AG08396 (cell line): ENCODE measurements at places on chromosomes 2 and 18.

DNA sequence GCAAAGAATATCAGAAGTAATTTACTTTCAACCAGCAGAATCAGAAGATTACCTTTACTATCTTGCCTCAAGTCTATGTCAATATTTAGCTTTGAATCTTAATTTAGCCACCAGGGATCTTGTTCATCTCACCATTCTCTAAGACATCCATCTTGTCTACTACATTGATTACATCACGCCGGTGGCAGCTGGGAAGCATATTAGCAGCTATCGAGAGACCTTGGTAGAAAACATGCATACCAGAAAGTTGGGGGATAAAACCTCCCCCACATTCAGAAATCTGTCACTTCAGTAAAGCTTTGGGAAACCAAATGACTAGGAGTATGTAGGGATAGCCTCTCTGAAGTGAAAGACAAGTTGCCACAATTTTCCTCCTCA, 703.8 kb upstream of the FSHR start:
- DNase-seq = no peak

DNA sequence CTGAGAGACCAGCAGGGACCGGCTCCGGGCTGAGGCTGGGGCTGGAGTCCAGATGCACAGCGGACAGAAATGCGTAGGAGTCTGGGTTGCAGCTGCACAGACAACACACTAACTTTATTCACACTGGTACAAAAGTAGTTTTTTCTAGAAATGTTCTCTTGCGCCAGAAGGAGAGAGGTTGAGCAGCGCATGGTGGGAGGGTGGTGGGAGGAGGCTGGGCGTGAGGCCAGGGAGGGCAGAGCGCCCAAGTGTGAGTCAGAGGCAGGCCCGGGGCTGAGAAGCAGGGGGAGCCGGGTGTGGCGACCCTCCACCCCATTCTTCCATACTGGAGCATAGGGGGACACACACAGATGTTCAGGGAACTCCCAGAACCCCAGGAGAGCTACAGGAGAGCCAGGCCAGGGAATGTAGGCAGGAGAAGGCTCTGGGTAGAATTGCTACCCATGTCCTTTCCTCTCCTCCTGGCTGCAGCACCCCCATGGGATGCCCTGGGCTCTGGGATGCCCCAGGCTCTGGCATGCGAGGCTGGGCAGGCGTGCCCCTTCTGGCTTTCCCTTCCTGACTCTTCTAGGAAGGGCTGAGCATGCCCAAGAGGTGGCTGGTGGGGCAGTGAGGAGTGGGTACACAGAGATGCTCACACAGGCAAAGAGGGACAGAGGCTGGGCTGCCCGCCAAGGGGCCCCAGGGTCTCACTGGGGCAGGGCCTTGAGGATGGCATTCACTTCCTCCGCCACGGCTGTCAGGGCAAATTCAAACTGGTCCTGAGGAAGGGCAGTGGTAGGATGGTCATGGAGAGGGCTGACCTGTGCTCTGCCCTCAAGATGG, 10.6 kb downstream of the DNAJB2 start:
- DNase-seq = peak; percentile 89

DNA sequence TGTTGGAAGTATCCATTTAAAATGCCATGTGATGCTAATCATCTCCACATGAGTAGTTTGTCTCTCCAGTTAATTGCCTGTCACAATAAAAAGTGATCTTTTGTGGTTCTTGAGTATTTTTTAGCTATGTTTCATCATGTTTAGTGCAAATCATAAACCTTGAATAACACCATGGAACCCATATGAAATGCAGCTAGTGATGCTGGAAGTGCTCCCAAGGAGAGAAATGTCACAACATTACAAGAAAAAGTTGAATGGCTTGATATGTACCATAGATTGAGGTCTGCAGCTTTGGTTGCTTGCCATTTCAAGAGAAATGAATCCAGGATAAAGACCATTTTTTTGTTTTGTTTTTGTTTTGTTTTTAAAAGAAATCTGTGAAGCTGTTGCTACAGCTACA, 14.3 kb downstream of the PTPN4 start:
- no peak for DNase-seq

DNA sequence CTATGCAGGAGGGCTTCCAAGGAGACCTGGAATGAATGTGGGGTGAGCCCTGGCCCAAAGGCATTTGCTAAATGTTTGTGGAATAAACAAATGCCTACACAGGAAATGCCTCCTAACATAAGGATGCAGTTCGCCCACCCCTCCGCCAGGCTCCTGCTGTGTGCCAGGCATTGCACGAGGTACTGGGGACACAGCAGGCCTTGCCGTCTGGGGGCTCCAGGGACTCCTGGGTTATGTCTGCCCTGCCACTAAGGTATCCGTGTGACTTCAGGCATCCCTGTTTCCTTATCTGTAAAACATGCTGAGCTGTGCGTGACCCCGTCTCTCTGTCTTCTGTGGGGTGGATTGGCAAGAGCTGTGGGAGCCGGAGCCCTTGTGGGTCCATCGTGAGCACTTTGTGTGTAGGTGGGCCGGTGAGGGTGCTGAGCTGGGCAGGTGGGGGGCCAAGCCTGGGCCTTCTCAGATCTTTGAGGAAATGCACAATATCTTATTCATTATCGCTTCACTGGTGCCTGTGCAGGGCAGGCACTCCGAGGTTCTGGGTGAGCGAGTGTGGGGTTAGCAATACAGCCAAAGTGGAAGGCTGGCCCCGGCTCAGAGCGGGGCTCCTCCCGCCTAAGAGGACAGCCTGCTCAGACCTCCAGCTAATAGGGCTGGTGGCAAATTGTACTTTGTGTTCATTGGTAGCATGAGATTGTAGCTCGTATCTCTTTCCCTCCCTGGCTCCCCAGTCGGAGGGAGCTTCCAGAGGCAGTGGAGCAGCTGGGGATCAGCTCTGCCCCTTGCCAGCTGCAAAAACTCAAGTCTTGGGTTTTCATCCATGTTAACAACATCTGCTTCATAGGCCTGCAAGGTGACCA, 126.8 kb downstream of the GLI2 start:
- DNase-seq = no peak

- DNase-seq = no peak
These were observed 261.6 kb upstream of the RASGRP3 start for GRCh38 chr2:33214857-33215256.

GRCh38 chr18:75100832-75101630, 107.9 kb downstream of the PTGR3 start:
- DNase-seq = no peak

GRCh38 chr18:21490748-21491147, 109.8 kb downstream of the ESCO1 start:
- DNase-seq = no peak

GRCh38 chr2:25417715-25418369, 76.1 kb upstream of the DNMT3A start:
- DNase-seq = no peak

DNA sequence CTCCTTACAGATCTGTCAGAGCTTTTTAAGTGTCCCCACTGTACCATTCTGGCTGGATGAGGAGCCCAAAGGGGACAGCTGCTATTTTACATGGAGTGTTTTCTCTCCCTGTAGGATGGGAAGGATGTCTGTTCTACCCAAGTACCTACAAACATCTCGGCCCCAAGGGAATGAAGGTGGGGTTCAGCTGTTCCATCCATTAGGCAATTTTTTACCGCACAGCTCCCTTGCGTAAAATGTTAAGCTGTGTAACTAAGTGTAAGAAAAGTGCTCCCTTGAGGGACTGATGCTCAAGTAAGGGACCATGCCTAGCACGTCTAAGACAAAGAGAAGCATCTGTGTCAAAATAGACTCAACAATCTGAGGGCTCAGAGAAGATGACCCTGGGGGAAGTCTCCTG, 180.3 kb downstream of the MYO5B start:
- no peak for DNase-seq

DNA sequence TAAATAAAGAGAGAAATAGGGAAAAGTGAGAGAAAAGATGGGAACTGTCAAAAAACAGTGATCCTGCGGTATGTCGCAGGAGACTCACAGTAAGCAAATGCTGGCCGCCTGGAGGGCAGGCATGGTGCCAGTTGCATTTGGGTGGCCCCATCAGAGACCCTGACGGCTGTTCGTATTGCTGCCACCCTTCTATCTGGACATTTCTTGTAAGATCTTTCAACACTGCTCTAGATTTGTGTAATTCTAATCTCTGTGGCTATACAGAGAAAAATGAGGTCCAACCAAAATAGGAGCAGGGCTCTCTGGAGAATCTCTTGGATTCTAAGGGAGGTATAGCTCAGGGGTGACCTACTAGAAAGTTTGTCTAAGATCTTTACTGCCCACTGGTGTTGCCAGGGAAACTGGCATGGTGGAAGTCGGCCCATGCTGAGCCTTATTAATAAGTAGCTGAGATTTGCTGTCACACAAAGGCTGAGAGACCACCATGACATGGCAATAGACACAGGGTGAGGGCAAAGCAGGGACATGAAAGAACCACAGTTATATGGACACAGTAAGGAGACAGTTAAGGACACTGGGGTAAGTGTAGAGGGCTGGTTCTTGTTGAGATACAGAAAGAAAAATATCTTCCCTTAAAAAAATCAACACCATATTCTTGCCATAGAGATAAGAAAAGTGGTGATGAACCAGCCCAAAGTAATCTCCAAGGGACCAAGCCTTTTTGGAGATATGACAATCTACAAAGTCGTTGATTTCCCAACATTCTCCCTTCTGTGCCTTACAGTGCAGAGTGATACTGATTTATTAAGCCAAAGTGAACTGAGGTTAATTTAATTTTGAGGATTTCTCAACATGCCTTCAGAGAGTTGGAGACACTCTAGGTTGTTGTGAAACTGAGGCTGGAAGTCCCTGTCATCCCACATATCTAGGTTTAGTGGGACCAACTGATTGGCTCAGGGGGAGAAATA, 26.4 kb upstream of the FZD7 start:
- no peak for DNase-seq

GRCh38 chr2:54551123-54551756, 95.1 kb downstream of the SPTBN1 start:
- no peak for DNase-seq

GRCh38 chr2:74515981-74516633, 1.9 kb downstream of the TLX2 start:
- peak; percentile 76 for DNase-seq

- no peak for DNase-seq
These were observed 397.7 kb downstream of the NUP35 start for GRCh38 chr2:183521911-183522310.

DNA sequence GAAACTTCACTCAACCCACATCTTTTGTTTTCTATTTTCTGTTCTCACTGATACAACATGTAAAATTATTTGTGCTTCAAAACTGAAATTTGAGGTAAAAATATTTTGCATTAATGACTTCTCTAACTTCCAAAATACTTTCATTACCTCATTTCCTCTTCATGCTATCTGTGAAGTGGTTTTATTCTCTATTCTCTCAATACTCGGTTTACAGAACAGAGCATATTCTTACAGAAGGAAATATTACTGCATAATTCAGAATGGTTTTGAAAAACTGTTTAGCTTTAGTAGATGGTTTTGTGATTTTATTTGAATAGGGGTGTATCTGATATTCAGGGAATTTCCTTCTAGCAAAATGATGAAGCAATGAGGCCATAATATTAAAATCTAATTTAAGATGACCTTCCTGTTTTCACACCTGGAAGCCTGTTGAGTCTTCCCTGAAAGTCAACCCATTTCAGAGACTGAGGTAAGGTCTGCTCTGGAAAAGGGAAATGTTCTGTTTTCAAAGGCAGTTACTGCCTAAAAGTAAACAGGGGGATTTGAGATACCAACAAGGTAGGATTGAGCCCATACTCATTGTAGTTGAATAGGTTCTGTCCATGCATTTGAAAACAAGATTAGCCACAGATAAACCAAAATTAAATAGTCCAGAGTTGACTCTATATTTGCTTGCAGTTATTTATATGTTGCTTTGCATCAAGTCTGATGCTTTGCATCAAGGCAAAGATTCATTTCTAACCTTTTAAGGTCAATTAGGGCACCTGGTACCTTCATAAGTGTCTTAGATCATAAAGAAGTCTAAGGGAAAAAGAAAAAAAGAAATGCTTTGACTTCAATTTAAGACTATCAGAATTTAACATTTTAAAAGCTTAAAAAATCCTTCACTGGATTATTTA, 50.8 kb upstream of the PEX13 start:
- no peak for DNase-seq

DNA sequence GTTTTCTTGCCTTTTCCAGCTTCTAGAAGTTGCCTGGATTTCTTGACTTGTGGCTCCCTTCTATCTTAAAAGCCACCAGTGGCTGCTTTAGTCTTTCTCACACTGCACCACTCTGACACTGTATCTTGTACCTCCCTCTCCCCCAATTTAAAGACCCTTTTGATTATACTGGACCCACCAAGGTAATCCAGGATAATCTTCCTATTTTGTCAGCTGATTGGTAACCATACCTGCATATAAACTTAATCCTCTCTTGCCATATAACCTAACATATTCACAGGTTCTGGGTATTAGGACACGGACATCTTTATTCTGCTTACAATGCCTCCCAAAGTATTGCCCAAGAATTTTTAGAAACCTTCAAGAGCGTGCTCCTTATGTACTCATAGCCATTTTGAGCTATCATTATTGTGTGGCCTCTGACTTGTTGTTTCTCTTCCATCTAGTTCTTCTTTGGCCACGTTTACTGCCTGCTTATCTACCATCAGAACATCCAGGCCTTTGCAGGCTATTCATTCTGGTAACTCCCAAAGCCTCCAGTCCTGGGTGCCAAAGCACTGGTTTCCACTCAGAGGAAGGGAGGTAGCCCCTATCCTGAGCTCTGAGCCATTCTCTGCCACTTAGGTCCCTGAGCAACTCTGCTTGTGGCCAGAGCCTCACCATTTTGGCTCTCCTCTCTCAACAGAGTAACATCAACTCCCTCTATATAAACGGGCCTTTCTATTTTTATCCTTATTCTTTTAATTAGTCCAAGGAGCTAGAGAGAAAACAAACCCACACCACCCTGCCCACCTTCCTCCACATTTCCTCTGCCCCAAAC, 70.8 kb downstream of the MYO3B start:
- no peak for DNase-seq

GRCh38 chr2:190468814-190469569, 60.8 kb downstream of the MFSD6 start:
- DNase-seq = peak; percentile 83

DNA sequence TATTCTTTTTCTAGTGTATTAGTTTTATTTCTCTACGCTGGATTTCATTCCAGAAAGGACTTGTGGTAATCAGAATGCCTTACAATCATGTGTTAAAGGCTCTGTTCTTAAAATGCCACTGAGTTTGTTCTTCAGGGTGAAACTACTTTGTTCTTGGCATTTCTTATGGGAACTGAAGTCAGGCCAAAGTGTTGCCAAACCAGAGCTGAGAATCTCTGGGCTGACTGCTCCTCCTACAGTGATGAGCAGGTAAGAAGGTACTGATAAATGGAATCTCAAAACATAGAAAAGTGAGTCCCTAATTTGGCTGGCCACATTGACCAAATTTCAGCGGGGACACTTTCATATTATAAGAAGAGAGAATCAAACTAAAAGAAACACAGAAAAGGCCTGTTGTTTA, 55.1 kb upstream of the ZNF397 start:
- no peak for DNase-seq

GRCh38 chr18:37783771-37784170, 218.2 kb upstream of the CELF4 start:
- no peak for DNase-seq
